ENCODE measurements at places on chromosomes 12 and 14.

DNA sequence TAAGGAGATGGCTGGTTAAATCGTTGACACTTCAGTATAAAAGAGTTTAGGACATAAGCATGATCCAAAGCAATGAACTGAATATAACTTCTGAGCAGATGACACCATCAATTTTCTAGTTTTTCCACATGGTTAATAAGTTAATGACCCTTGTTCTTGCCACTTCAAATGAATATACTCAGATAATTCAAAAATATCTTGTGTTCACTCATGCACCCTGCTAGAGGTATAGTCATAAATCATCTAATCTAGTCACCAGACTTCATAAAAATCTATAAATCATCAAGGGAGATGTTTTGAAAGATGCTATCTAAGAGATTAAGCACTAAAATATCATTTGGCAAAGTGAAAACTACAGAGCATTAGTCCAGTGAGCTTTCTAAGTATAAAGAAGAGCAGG lies 131.9 kb downstream of the MDGA2 start:
- no peak for DNase-seq

- DNase-seq, result no peak
Observed at GRCh38 chr12:28234444-28234843, 44.2 kb downstream of the CCDC91 start.

GRCh38 chr12:26732005-26732908 lies 100.7 kb downstream of the ITPR2 start:
- no peak for DNase-seq

DNA sequence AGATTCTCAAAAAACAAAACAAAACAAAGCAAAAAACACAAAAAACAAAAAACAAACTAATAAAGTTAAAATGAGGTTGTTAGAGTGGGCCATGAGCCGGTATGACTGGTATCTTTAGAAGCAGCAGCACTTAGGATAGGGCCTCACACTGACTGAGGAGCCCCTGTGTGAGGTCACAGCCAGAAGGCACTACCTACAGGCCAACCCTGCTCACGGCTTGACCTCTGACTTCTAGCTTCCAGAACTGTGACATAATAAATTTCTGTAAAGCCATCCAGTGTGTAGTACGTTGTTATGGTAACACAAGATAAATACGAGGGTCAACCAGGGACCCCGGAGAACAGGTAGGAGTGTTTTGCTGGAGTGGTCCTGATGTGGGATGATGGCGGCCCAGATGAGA lies 629.6 kb downstream of the VRK1 start:
- no peak for DNase-seq

DNA sequence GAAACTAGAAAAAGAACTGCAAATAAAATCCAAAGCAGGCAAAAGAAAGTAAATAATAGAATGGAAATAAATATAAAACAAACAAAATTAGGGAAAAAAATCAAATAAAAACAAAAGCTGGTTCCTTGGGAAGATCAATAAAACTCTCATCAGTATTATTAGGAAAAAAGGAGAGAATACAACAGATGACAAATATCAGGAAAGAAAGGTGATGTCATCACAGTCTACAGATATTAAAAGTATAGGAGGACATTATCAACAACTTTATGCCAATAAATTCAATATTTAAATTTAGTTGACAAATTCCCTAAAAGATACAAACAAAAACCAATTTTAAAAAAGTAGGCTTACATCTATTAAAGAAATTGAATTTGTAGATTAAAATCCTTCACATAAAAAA lies 107.4 kb upstream of the FOXN3 start:
- no peak for DNase-seq

GRCh38 chr12:84502907-84503787 lies 409.5 kb downstream of the SLC6A15 start:
- no peak for DNase-seq

DNA sequence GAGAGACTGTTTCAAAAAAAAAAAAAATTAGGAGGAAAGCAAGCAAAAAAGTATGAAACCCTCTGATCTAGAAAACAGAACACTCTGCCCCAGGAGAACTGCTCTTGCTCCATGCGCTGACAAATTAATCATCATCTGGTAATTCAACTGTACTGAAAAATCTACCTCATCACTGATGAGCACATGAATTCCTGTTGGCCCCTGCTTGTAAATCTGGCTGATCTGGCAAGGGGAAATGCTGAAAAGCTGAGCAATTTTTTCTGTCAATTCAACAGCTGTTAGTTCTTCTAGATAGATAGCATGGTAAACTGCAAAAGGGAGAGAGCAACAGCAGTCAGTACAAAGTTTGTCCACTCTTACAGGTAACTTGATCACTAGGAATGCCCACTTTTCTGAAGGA lies 15.2 kb upstream of the CSRNP2 start:
- DNase-seq, result no peak

GRCh38 chr12:14187002-14187401 lies 178.5 kb upstream of the ATF7IP start:
- no peak for DNase-seq

DNA sequence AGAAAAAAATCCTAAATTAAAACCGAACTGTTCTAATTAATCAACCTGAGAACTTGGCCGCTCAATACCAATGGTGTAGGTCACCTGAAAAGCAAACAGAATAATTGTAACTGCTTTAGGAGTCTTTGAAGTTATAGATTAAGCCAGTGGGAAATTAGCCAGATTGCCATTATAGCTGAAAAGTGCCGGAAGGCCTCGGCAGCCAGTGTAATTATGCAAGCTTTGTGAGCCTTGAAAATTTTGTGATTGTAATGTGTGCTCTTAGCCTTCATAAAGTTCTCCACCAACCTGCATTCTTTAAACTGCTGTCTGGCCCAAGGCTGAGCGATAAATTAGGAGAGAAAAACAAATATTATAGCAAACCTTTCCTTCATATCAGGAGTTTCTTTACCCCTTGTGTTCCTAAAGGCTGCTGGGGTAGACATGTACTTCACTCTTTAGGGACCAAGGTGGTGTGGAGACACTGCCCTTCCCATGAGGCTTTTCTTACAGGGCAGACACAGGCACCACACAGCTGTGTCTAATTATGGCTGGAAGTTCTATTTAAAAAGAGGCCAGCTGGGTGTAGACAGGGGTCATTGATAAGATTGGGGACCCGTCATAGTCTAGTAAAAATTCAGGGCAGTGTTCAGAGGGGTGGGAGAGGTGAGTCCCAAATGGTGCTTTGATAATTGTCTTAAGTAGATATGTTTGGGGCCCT lies 991.2 kb downstream of the FLRT2 start:
- no peak for DNase-seq

DNA sequence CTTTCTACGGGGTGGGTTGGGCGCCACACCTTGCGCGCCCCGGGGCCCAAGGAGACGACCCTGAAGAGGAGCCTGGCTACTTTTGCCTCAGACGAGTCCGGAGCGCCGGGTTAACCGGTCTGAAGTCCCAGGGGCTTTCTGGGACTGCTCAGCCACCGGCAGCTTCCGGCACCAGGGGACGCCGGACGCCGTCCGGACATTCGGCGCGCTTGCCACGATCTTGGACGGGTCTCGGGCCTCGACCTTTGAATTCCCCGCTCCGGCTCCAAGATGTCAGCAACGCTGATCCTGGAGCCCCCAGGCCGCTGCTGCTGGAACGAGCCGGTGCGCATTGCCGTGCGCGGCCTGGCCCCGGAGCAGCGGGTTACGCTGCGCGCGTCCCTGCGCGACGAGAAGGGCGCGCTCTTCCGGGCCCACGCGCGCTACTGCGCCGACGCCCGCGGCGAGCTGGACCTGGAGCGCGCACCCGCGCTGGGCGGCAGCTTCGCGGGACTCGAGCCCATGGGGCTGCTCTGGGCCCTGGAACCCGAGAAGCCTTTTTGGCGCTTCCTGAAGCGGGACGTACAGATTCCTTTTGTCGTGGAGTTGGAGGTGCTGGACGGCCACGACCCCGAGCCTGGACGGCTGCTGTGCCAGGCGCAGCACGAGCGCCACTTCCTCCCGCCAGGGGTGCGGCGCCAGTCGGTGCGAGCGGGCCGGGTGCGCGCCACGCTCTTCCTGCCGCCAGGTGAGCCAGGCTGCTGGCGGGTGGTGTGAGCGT lies at the start of gene ACOT4:
Gene ACOT4, plus strand, starts transcription at position 184 of the 760 bp plus-strand sequence. Its CDS starts 87 bp downstream, at position 271.
- DNase-seq, result peak; percentile 3

GRCh38 chr12:91704446-91704845 lies 441.2 kb downstream of the BTG1 start:
- no peak for DNase-seq

- no peak for DNase-seq
Observed at GRCh38 chr12:93484315-93484981, 17.1 kb downstream of the MRPL42 start.

- no peak for DNase-seq
Observed at GRCh38 chr12:122732611-122733010, 2.0 kb upstream of the HCAR1 start.

DNA sequence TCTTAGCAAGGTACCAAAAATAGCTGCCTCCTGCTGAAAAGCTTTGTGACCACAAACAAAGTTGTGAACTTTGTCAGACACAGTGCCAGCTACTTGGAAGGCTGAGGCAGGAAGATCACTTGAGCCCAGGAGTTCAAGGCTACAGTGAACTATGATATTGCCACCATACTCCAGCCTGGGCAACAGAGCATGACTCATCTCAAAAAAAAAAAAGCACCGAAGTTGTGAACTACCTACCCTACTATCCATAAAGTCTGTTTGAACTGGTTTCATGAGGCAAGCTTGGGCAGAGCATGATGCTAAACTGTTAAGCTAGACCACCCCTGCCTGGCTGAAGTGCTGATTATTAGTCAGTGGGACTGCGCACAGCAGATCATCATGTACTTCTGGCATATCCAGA lies 75.5 kb downstream of the RAD52 start:
- no peak for DNase-seq

DNA sequence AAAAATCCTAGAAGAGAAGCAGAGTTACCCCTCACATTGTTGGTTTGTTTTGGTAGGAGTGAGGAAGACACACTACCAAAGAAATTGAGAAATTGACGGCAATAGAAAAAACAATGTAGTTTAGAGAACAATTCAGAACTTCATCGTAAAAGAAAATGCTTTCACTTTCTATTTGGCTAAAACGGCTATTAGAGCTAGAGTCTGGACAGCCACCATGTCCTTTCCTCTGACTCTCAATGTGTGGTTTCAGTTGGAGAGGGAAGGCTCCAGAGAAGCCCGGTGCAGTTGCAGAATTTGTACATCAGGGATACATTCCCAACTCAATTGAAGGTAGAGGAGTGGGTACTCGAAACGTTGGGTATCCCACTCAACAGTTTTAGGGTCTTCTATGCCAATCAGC lies 535.3 kb downstream of the GALC start:
- no peak for DNase-seq

- no peak for DNase-seq
Observed at GRCh38 chr12:116887244-116887643, 6.0 kb upstream of the HRK start.

DNA sequence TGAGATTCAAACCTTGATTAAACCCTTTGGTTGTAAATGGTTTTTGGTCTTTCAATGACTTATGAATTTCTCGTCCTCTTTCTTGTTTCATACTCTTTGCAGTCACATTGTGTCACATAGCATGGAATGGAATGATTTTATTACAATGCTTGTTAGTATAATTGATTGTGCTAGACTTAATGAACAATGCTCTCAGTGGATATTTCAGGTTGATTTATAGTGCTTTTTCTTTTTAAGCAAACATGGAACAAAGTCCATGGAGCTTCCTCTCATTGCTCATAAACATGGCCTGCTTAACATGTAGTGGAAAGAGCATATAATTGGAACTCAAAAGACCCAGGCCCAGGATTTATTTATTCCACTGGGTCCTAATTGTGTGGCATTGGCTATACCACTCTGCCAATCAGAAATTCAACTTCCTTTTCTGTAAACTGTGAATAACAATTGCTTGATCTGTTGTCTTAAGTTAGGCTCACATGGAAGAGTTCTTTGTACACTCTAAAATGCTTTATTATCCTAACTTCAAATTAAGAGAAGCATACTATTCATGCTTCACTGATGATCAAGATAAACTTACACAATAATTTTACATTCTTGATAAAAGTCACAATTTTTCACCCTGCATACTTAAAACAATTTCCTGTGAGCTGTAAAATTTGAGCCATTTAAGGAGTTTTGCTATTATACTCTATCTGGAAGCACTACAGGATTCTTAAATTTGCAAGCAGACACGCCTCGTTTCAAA lies 370.5 kb upstream of the PDE3A start:
- no peak for DNase-seq

DNA sequence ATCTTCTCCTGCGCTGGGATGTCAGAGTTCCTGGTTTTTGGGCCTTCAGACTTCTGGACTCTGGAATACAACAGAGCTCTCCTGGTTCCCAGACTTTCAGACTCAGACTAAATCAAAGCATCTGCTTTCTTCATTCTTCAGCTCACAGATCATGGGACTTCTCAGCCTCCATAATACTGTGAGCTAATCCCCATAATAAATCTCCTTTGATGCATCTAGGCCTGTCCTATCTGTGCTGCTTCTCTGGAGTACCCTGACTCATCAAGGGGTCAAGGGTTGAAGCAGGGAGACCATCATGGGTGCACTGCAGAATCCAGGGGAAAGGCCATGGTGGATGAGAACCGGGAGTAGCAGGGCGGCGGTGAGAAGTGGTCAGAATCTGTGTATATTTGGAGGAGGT lies 1094.1 kb upstream of the TMEM132C start:
- DNase-seq, result no peak

DNA sequence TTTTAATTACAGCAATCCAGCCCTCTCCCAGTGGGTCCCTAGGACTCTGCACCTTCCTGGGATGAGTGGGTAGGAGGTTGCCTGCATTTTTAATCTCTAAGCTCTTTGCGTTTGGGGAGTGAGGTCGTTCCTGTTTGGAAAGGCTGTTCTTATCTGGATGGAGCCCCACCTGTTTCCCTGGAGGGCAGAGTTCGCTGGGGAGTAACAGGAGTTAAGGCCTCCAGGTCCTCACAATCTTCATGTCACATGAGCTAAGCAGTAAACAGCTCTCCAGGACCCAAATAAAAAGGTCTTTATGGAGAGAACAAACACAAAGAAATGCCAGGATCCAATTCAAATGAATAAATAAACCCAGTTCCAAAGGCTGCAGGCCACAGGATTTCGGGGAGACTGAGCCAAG lies 56.0 kb upstream of the RFLNA start:
- no peak for DNase-seq

DNA sequence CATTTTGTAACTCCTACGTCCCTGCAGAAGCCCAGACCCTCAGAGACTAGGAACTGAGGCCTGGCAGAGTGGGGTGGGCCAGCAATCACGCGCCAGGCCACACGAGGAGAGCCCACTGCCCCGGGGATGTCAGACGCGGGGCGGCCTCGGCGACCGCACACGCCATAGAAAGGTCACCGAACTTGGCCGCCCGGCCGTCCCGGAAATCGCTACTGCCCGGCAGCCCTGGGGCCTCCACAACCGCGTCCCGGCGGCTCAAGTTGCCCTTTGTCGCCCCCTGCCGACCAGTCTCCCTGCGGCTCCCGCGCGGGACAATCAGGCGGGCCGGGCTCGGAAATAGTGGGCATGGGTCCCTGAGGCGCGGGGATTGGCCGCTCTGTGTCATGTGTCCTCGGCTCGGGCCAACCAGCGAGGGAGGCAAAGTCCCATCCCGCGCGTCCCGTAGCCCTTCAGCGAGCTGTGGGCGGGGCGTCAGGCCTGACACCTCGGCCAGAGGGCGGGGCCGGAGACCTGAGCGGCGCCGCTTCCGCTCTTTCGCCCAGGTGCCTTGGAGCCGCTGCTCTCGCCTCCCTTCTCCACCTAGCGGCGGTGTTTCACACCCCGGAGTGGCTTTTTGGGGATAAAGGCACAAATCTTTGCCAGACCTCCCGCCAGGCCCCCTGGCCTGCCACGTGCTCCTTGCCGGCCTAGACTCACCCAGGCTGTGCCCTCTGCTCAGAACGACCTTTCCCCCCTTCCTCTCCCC lies 33.4 kb upstream of the DEGS2 start:
- DNase-seq, result peak; percentile 100
